ENCODE measurements at places on chromosomes 1 and 21.

DNA sequence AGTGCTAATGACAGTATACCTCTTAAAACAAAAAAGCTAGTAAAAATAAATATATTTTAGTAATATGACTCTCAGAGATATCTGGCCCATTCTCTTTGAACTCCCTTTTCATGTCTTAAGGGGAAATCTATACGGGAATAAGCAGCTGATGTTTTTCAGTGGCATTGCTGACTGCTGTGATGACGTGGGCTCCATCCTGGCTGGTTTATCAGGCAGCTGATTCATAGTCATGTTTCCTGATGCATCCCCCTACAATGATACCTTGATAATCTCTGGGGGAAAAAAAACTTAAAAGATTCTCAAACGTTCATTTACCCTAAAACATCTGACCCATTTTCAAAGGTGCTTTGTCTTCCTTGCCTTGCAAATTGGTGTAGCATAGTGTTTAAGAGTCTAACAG, 53.8 kb downstream of the ABCA4 start:
- DNase-seq = no peak

- DNase-seq = no peak
These were observed 3.5 kb downstream of the PIK3CD start for GRCh38 chr1:9654834-9655723.

- no peak for DNase-seq
These were observed 160.5 kb downstream of the FOXD2 start for GRCh38 chr1:47598357-47598756.

- no peak for DNase-seq
These were observed 1.9 kb downstream of the PABPC4 start for GRCh38 chr1:39574646-39575045.

DNA sequence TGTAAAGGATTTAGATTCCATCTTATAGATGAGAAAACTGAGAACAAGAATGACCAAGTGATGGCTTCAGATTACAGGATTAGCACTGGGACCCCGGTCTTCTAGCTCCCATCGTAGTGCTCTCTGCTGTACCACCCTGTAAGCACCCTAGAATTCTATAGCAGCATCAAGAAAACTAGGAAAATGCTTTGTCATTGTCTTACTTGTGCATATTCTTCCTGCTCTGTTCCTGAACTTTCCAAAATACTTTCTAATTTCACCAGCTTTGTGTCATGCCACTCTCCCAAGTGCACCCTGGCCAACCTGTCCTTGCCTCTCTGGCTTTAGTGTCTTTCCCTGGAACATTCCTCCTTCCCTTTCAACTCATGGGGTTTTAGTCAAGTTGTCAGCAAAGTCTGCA, 6.0 kb upstream of the KLHL20 start:
- no peak for DNase-seq

DNA sequence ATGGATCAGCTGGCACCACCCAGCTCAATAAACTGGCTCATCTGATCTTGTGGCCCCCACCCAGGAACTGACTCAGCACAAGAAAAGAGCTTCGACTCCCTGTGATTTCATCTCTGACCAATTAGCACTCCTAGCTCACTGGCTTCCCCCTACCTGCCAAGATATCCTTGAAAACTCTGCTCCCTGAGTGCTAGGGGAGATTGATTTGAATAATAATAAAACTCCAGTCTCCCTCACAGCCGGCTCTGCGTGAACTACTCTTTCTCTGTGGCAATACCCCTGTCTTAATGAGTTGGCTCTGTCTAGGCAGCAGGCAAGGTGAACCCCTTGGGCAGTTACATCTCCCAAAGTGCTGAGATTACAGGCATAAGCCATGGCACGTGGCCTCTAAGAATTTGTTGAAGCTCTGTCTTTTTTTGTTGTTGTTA, 11.8 kb upstream of the RHBDL2 start:
- no peak for DNase-seq

GRCh38 chr1:61579802-61580201, 145.1 kb downstream of the TM2D1 start:
- no peak for DNase-seq

DNA sequence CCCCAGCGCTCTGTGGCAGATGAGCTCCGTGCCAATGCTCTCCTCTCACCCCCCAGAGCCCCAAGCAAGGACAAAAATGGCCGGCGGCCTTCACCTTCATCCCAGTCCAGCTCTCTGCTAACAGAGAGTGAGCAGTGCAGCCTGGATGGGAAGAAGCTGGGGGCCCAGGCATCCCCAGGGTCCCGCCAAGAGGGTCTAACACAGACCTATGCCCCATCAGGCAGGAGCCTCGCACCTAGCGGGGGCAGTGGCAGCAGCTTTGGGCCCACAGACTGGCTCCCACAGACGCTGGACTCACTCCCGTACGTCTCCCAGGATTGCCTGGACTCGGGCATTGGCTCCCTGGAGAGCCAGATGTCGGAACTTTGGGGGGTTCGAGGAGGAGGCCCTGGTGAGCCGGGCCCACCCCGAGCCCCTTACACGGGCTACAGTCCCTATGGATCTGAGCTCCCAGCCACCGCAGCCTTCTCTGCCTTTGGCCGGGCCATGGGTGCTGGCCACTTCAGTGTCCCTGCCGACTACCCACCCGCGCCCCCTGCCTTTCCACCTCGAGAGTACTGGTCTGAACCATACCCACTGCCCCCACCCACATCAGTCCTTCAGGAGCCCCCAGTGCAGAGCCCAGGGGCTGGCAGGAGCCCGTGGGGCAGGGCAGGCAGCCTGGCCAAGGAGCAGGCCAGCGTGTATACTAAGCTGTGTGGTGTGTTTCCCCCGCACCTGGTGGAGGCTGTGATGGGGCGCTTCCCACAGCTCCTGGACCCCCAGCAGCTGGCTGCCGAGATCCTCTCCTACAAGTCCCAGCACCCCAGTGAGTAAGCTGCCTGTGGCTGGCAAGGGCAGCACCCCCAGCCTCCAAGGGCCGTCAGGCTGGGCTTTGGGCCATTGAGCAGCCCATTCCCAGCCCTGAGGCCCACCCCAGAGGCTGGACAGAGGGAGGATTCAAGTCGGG, 8.7 kb downstream of the ZC3H12A start:
- no peak for DNase-seq

DNA sequence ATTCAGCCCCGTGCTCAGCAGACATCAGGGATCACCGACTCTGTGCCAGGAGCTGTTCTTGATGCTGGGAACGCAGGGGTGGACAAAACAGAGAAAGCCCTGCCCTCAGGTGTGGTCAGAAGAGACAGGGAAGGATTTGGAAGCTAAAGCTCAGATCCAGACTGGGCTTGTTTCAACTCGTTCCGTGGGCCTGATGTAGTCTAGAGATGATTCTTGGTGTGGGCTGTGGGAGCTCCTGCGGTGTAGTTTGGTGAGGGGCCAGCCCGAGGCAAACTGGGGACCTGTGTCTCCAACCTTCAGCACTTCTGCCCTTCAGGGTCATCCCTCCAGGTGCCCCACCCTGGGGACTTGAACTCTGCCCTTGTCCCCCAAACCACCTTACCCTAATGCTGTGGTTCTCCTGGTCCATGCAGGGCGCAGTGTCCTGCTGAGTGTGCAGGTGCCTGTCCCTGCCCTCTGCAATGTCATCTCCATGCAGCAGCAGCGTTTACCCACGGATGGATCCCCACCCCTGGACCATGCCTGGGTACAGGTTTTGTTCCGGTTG, 17.3 kb upstream of the ABCG1 start:
- no peak for DNase-seq

- no peak for DNase-seq
These were observed 492.2 kb upstream of the PKN2 start for GRCh38 chr1:88191917-88192316.

DNA sequence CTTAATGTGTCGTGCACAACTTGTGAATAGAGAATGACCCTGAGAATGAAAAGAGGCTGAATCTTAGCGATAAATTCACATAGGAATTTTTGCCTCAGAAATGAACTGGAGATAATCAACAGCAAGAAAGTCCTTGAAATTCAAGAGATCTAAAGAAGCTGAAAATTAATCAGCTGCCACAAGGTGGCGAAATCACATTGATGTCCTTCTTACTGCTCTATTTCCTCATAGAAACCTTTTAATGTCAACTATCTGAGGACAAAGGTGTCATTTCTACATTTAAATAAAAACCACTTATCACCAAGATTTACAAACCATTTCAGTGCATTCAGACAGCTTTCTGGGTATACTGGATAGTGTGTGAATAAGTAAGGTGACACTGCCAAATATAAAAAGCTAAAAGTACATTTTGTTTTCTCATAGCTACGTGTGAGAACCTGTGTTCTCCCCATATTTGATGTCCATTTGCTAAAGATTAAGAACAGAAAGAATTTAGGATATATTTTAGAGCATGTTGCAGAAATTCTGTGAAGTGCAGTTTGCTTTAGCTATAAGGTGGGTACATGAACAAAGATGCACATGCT, 485.3 kb upstream of the PTBP2 start:
- no peak for DNase-seq

GRCh38 chr1:226365831-226366231, 42.1 kb downstream of the PARP1 start:
- DNase-seq = no peak

GRCh38 chr1:218383051-218383450, 37.9 kb downstream of the TGFB2 start:
- DNase-seq = no peak

GRCh38 chr1:162678439-162678838, 46.2 kb downstream of the DDR2 start:
- DNase-seq = no peak

DNA sequence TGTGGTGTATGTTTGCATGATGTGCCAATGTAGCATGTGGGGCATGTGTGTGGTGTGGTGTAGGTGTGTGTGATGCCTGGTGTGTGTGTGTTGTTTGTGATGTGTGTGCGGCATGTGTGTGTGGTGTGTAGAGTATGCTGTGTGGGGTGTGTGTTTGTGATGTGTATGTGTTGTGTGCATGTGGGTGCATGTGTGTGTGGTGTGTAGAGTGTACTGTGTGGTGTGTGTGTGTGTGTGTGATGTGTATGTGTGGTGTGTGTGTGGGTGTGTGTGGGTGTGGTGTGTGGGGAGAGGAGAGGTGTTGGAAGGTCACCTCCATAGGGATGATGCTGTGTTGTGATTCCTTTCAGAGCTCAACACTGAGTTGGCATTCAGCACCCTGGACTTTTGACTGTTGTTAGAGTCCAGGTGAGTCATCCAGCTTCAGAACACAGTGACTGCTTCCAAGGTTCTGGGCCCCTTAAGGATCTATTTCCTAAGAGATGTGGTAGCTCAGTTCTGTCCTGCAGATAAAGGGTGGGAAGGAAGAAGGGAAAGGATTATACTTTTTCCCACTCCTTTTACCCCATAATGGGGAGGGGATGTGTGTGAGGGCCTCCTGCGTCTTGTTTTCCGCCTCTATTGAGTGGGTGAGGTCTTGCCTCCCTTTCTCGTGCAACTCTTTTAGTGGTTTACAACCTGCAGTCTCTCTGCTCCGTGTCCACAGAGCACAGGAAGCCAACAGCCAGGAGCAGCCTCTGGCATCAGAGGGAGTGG, 47.6 kb downstream of the RHOU start:
- no peak for DNase-seq

- DNase-seq = no peak
These were observed 49.1 kb upstream of the DMRTB1 start for GRCh38 chr1:53410100-53410541.

- no peak for DNase-seq
These were observed 90.7 kb downstream of the XCL2 start for GRCh38 chr1:168453056-168453455.

- no peak for DNase-seq
These were observed 145.1 kb upstream of the CTTNBP2NL start for GRCh38 chr1:112250892-112251291.

DNA sequence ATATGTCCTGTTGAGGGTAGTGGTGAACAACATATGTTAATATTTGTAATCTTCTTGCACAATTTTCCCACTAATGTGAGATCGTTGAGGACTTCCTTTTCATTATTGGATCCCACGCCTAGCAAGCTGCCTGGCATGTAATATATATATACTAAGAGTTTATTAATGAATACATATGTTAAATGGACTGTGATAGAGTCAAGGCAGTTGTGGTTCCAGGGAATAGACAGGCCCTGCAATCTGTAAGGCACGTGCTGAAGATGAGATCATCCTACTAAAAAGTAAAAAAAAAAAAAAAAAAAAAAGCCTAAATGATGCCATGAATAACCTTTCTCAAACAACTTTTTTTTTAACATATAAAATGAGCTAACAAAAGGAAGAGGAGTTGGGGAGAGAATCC, 28.9 kb downstream of the PLPPR5 start:
- DNase-seq = no peak

DNA sequence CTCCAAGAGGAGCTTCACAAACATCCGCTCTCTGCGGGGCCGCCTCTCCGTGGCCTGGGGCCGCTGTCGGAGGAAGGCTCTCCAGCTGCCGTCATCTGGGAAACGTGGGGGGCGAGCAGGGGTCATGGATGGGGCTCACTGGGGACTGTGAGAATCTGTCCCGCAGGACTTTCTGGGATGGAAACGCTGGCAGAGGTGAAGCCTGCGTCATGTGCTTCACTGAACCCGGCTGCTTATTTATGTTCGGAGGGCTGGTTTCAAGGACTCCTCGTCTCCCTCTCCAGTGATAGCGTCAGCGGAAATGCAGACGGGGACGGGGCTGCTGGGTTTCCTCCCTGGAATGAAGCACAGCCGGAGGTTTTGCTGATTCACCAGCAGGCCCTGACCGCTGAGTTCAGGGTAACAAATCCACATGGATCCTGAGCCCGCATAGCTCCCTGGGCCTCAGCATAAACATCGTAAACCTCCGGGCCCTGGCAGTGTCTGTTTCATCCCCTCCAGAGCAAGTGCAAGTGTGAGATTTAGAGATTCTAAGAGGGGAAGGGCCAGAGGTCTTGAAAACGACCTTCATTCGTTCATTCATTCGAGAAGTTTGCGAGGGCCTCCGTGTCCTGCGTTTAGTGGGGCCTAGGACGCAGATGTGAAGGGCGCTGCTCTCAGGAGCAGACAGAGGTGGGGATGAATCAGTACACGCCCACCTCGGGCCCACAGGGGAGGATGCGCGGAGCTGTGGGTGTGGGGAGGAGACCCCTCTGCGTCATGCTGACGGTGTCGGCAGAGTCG, 7.0 kb upstream of the POFUT2 start:
- no peak for DNase-seq

GRCh38 chr1:98692482-98692881, 31.0 kb downstream of the SNX7 start:
- DNase-seq = no peak

GRCh38 chr21:35324372-35325220, 275.5 kb upstream of the RUNX1 start:
- DNase-seq = no peak

- DNase-seq = no peak
These were observed 2.3 kb upstream of the EPS8L3 start for GRCh38 chr1:109765896-109766615.

DNA sequence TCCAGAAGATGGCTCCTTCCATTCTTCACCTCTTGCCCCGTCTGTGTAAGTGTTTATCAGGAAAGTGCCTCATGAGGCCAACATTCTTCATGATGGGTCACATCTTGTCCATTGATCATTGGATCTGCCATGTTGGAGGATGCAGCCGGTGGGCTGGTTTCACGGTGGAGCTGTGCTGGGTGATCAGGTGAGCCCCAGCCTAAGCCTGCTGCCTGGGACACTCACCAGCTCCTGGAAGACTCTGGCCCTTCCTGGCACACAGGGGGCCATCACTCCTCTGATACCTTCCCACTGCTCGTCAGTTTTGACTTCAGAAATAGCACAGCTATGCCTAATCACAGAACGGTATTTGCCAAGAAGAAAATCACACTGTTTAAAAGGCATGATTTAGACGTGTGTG, 38.3 kb downstream of the UBASH3A start:
- no peak for DNase-seq
